ENCODE measurements at places on chromosomes 16 and 17.

DNA sequence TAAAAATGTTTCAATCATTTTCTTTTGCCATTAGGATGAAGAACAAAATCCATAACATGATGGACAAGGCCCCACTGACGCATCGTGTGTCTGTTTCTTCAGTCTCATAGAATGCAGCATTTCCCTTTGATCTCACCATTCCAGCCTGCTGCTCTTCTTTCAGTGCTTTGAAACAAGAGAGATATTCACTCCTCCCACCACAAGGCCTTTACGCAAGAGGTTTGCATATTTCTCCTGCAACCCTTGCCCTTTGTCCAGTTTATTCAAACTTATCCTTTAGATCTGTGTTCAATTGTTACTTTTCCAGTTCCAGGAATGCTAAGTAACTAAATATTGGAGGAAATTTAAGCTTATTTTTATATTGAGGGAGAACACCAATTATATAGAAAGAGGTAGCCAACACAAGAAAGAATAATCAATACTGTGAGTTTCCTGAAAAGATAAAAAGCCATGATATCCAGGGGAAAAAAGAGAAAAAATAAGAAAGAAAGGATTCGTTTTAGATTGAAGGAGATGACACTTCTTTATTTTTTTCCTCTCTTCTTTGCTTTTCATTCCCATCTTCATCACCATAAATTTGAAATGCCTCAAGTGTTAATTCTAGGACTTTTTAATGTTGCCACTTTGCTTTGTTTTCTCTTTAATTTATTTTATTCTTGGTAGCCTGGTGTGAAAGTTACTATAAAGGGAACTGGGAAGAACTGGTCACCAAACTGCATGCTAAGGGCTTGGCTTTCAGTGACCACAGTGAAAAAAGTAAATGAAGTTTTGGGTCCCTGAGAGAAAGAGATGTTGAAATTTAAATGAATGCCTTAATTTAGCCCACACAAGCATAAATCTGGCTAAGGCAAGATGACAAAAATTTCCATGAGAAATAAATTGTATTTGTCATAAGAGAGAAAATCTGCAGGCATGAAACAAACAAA, 102.1 kb downstream of the KIF2B start:
- DNase-seq: no peak

- no peak for DNase-seq
These were observed 8.8 kb downstream of the MBTD1 start for GRCh38 chr17:51251010-51251409.

GRCh38 chr16:66030036-66030435, 336.5 kb upstream of the CDH5 start:
- no peak for DNase-seq

DNA sequence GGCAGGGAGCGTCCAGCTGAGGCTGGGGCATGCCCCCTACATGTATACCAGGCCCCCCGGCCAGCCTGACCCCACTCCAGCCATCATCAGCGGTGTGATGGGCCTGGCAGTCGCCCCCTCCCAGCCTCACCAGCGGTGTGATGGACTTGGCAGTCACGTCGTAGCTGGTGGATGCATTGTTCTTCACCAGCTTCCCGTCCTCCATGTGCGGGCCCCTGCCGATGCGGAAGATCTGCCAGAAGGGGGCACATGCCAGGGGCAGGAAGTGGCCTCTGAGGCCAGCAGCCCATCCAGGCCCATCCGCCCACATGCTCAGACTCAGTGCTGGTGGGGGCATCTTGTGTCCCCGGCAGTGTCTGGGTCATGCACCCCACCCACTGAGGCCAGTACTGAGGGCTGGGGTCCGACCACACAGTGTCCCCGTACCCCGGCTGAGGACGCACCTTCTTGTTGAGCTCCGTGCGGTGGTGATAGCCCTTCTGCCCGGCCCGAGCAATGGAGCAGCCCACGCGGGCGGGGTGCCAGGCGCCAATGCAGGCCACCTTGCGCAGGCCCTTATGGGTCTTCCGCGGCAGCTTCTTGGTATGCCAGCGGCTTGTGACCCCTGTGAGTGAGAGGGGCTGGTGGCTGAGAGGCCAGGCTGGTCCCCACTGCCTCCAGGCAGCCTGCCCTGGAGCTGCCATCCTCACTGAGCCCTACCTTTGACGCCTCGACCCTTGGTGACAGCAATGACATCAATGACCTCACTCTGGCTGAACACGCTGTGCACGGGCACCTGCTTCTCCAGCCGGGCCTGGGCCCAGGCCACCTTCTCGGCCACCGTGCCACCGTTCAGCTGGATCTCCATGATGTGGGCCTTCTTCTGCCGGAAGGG, 3.7 kb upstream of the MSRB1 start:
- no peak for DNase-seq

DNA sequence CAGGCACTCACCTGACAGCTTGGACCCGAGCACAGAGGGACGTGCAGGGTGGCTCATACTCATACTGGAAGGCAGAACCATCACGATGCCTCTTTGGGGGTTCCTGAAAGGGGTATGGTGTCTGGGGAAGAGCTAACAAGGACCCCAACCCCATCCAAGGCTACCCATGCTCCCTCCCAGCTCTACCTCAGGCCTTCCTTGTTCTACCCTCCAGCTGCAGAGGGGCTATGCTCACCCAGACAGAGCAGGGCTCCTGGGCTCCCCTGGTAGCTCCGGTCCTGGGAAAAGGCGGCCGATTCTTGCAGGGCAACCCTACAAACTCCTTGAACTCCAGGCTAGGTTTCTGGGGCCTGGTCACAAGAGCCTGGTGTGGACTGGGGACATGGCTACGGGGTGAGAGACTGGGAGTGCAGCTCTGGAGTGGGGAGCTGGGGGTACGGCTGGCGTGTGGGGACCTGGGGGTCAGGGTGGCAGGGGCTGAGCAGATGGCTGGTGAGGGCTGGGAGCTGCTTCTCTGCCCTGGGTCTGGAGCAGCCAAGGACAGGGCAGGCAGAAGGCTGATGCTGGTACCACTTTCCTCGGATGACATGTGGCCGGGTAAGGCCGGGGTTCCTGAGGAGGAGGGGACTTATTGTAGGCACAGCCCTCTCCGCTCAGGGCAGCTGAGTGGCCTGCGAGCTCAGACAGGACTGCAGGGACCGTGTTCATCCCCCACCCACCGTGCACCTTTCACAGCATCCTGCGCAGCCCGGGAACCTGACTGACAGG, 2.1 kb downstream of the ACD start:
- DNase-seq: no peak

DNA sequence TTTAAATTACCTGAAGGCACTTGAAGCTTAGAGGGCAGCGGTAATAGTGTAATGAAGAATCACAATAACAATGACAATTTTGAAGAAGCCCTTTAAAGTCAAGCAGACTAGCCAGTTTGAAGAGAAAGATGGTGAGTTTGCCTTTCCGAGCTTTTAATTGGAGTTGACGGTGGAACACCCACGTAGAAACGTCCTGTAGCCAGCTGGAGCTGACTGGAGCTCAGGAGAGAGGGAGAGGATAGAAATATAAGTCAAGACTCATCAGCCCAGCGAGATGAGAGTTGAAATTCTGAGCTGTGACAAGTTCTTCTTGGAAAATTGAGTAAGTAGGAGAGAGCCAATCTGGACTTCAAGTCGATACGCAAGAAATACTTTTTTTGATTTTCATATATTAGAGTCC, 91.7 kb upstream of the CACNG3 start:
- no peak for DNase-seq

DNA sequence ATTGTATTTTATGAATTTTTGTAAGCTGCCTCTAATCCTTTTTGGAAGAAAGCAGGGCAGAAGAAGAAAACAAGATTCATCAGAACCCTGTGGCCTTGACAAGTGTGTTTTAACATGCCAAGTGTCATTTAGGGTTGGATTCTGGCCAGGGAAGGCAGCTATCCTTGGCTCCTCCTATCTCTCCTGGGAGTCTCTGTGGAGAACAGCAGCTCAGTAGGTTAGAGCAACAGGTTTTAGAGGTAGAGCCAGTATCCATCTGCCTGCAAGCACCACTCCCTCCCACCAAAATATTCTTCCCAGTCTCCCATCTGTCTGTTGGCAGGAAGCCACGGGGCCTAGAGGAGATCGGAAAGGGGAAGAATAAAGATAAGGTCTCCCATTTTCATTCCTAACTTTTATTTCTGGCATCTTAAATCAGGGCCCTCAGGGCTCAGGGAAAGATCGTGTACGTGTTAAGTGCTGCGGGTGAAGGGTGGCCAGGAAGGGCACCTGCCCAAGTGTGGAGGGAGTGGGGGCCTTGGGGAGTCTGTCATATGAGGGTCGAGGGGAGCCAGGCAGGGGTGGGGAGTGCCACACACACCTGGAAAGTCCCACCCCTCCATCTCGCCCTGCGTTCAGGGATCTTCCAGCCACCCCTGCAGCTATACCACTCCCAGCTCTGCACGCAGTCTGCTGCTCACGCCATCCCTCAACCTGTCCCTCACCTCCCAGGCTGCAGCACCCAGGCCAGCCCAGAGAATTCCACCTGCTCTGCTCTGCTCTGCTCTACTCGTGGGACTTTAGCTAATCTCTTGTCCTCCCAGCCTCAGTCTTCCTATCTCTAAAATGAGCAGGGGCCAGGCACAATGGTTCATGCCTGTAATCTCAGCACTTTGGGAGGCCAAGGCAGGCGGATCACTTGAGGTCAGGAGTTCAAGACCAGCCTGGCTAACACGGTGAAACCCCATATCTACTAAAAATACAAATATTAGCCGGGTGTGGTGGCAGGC, 17.1 kb upstream of the CPSF4L start:
- no peak for DNase-seq

DNA sequence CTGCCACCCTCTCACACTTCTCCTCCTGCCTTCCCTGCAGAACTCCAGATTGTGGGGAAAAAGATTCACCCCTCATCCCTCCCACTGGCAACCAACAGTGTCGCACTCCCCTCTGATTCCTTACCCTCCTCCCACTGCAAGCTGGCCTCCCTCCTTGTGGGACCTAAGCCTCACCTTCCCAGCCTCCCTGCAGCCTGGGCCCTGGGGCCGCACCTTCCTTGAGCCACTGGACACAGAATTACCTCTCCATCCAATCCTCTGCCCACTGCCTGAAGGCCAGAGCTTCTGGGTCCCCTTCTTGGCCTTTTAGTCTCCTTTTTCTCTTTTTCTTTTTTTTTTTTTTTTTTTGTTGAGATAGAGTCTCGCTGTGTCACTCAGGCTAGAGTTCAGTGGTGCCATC, 33.9 kb downstream of the NGFR start:
- DNase-seq: no peak

- DNase-seq: no peak
These were observed 124.3 kb upstream of the NACA2 start for GRCh38 chr17:61715348-61715747.

DNA sequence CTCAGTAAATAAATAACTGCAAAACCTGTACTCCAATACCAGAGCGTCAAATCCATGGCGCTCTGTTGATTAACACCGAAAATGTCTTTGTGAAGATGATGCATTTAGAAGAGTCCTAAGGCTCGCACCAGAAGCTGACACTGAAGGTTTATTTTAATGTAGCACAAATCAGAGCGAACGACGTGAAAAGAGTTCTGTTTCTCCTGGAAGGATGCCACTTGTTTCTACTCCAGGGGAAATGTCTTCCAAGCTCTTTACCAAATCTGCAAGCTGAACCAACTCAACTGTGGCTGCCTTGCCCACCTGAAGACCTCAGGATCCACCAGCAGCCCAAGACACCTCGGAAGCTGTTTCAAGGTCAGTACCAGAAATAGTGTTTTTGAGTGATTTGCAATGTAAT, 194.4 kb upstream of the MAF start:
- DNase-seq: no peak

- DNase-seq: no peak
These were observed 33.2 kb downstream of the CYTH1 start for GRCh38 chr17:78748730-78749317.

GRCh38 chr17:1830288-1830687, 483 bp downstream of the RPA1 start:
- DNase-seq: no peak

GRCh38 chr17:82602487-82602886, 45.8 kb downstream of the WDR45B start:
- no peak for DNase-seq

- no peak for DNase-seq
These were observed 1.5 kb downstream of the PIEZO1 start for GRCh38 chr16:88783391-88784073.

- no peak for DNase-seq
These were observed 7.2 kb downstream of the GRIN2C start for GRCh38 chr17:74852237-74853047.

- no peak for DNase-seq
These were observed 10.4 kb upstream of the CHMP6 start for GRCh38 chr17:80981062-80981902.

DNA sequence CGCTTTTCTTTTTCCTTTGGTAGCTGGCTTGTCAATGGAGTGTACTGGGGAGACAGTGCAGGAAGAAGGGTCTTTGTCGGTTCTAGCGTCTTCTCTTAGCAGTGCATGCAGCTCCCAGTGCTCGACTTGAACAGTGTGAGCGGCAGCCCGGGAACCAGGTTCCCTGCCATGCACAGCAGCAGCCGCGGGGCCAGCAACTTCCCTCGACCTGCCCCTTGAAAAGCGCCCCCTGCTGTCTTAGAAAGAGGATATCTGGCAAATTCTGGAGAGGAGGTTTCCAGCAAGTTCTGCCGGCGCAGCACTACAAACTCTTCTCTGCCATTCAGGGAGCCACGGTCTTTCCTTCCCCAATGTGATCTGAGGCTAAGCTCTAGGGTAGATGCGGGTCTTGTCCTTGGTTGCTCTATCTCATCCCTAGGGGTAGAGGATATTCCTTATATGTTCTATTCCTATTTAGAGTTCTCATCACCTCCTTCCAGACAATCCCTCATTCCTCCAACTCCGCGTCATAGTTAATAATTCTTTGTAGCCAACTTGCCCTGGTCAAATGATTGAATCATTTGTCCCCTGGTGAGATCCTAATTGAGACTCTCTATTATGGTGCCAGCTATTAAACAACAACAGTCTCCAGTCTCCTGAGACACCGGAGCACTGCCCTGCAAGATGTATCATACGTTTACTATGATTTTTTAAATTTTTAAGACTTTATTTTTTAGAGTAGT, 451.3 kb downstream of the PMP22 start:
- DNase-seq: no peak

- DNase-seq: no peak
These were observed 6.3 kb upstream of the SLC5A11 start for GRCh38 chr16:24839347-24839972.

DNA sequence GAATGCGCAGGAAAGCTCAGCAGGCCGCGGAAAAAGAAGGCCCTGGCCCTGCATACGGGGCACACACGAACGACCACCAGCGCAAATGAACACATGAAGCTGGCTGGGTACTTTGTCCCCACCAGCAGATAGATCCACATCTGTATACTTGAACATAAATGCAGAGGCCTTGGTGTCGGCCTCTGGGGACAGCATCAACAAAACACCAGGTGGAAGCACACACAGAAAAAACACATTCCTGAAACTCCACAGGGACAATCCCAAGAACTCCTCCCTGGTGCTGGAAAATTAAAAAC, 606 bp upstream of the ZBTB4 start:
- no peak for DNase-seq

Data from cortex of kidney (tissue), 1 donor.